Stimulated activated CD8-positive, alpha-beta memory T cell treated with anti-CD3 and anti-CD28 coated beads, Interleukin-7, amount 100 ng/mL, for 24 hours (primary cell): ENCODE measurements at places on chromosomes 4 and X.

- no peak for DNase-seq
Measured at GRCh38 chr4:151626751-151627150, 134.1 kb downstream of the GATB start.

- DNase-seq: no peak
Measured at GRCh38 chr4:1365271-1366178, 18.5 kb downstream of the UVSSA start.

GRCh38 chr4:78624048-78624447 is 72.5 kb downstream of the ANXA3 start:
- no peak for DNase-seq

DNA sequence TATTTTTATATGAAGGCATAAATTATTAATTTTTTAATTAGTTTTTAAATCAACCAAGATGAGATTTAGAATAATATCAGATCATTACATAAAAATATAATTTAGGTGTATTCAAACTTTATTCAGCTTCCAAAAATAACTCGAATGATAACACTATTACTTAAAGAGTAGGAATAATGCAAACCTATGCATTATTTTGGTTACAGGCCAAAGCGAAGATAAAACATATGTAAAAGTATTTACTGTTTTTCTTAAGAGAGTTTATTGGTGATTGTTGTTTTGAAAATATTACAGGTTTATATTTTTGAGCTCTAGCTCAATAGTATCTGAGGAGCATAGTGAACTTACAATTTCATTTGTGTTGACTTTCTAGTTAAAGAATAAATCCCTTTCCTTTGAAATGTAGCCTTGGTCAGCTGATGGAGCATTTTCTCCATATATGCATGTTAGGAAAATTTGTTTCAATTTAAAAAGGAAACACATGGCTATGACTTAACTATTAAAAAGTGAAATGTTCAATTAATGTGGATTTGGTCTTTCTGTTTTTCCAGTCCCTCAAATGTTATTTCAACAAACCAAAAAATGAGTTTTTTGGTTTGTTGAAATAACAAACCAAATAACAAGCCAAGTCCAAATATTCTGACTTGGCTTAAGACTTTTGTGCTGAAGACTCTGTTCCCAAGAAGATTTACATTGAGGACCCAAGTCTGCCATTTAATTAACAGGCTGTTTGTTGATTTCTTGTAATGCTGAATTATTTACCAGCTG is 346.9 kb downstream of the ARHGAP24 start:
- DNase-seq: no peak

GRCh38 chr4:107736924-107737448 is 17.0 kb upstream of the PAPSS1 start:
- no peak for DNase-seq

DNA sequence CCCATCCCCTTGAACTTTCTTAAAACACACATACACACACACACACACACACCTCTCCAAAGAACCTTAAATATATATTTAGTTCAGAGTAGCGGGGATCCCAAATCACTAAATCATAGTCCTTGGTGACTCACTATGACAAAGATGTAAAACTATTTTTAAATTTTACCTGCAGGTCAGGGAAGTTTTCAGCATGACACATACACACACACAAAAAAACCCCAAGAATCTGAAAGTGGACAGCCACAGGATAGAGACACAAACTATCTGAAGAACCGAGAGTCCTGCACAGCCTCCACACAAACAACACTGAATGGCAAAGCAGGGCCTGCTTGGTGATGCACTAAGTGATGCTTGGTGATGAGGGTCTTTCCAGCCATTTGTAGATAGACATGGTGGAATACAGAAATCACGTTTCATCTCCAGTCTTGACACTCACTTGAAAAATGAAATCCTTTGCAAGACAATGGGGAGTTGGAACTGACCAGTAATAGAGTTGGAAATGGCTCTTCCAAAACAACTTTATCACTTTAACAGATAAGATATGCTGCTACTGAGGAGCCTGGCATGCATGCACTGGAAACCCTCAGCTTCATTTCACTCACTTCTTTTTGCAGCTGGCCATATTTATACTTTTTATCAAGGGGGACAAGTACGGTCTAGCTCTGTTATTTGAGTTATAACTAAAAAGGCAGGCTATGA is 307.3 kb downstream of the RAPGEF2 start:
- DNase-seq: no peak

- no peak for DNase-seq
Measured at GRCh38 chr4:152601156-152601555, 65.3 kb upstream of the FBXW7 start.

DNA sequence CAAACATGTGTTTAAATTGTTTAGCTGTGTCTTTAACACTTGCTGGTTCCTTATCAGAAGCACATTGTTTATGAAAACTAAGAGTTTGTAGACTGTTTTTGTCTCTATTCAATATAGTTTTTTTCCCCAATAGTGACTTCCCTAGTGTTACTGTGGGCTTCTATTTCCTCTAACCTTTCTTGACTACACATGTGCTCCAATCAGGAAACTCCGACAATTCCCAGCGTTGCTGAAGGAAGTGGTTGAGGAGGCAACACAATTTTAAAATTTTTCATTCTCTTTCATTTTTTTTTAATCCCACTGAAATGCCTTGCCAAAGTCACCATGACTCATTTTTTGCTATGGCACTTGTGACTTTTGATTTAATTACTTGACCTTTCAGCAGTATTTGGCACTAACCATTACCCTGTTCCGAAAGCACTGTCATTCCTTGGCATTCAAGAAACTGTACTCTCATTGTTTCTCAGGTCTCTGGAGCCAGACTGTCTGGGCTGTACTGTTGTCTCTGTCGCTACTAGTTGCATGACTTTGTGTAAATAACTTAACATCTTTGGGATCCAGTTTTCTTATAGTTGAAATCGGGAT is 67.6 kb upstream of the FREM3 start:
- DNase-seq: no peak

- DNase-seq: no peak
Measured at GRCh38 chr4:86356425-86357210, 3.2 kb downstream of the MAPK10 start.

GRCh38 chr4:126267689-126268088 is 952.9 kb downstream of the FAT4 start:
- no peak for DNase-seq

DNA sequence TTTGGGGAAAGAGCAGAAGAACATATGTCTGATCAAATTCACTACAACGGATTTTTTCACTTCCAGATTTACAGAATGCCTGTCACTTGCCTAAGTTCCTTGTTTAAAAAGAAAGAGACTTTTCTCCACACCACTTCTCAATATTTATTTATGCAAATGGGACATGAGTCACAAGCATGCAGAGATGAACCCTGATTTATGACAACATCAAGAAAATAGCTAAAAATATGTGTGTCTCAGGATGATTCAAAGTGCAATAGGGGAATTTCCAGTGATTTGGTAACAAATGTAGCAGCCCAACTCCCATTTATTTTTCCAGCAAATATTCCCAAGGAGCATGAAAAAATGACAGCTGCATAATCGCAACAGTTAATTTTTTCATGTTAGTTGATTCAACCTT is 180.4 kb upstream of the FAT1 start:
- no peak for DNase-seq

GRCh38 chrX:39452401-39452800 is 645.4 kb downstream of the BCOR start:
- DNase-seq: no peak

DNA sequence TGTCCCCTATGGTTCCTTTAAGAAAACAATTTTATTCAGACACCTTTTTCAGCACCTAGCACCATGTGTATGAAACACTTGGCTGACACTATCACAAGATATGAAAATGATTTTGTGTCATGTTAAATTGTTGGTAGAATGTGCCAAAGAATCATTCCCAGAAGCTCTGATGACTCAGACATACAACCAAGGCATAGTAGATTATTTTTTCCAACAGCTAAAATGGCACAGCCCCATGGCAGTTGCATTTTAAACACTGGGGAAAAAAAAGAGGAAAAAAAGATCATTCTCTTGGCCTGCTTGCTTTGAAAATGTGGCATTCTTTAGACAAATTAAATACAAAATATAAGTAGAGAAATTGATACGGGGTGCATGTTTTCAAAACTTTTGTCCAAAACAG is 230.2 kb downstream of the NLGN4X start:
- no peak for DNase-seq

GRCh38 chr4:184962125-184962638 is 56.1 kb upstream of the HELT start:
- DNase-seq: no peak

DNA sequence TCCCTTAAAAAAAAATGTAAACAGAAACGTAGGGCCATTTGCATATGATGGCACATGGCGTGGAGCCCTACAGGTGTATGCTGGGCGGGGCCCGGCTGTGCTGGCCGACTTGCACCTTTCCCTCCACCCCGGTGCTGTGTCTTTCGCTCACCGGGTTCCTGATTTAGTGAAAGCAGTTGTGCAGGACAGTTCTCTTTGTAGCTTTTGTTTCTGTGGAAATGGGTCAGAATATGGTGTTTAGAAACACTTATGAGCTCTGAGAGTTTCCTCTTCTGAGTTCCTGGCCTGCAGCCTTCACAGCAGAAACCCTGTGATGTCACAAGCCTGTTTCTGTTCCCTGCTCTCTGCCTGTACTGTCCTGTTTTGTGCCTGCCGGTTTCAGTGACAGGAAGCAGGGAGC is 22.5 kb upstream of the MSANTD1 start:
- no peak for DNase-seq

DNA sequence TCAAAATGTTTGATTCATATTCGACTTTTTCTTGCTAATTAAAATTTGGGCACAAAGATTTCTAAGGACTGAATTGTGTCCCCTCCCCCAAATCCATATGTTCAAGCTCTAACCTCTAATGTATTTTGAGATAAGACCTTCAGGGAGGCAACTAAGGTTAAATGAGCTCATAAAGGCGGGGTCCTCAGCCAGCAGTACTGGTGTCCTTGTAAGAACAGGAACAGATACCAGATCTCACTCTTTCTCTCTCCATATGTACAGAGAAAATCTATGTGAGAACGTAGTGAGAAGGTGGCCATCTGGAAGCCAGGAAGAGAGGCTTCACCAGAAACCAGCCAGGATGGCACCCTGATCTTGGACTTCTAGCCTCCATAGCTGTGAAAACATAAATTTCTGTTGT is 116.9 kb downstream of the VEGFC start:
- DNase-seq: no peak

GRCh38 chr4:24657768-24658617 is 73.6 kb upstream of the DHX15 start:
- no peak for DNase-seq

DNA sequence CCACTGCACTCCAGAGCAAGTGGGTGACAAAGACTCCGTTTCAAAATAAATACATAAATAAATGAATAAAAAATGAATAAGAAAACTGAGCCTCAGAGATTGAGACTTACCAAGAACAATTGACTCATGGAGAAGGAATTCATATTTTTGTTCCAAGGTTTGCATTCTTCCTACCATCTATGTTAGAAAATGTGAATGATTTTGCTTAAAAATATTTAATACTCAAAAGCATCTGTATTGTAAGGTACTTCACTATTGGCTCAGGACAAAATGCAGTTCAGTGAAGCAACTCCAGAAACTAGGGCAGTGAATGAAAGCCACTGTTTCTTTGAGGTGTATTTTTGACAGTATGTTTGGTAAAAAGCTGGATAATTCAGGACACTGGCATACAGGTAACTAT is 54.1 kb downstream of the XAGE2 start:
- DNase-seq: no peak

- DNase-seq: no peak
Measured at GRCh38 chr4:504076-504475, 5.1 kb downstream of the PIGG start.

GRCh38 chr4:53777244-53777984 is 186.1 kb upstream of the LNX1 start:
- DNase-seq: no peak

DNA sequence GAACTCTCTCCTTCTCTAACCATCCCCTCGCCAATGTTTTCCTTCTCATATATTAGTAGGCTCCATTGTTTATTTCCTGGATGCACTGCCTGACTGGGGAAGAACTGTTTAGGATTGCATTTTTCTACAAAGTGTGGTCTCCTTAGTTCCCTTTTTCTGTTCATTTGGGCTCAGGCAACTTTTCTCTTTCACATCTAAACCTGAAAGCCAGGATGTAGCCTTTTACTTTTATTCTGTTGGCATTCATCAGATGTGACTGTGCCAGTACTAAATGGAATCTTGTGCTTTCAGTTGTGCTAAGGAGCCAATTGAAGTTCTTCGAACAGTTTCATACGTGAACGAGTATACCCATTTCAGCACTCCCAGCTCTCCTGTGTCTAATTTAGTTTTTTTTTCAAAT is 59.8 kb downstream of the DDIT4L start:
- no peak for DNase-seq

GRCh38 chr4:144302704-144303536 is 162.4 kb upstream of the GYPA start:
- DNase-seq: no peak

DNA sequence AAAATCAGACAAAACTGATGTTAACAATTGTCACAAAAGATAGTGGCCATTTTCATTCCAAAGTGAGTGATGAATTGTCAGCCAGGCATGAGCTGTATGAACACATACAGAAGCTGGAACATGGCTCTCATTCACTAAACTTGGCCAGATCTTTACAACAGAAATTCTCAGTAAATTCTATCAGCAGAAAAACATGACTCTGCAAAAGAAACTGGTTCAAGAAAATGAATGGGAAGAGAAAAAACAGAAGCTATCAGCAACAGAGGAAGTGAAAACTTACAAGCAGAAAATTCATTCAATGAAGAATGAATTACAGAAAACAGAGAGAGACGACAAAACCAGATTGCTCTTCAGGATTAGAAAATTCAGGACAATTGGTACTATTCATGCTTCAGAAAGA is 249.6 kb downstream of the COL25A1 start:
- DNase-seq: no peak

GRCh38 chr4:6562931-6563901 is 11.8 kb upstream of the MAN2B2 start:
- DNase-seq: no peak

- DNase-seq: no peak
Measured at GRCh38 chr4:154622598-154622997, 10.1 kb upstream of the FGG start.

GRCh38 chr4:119715490-119716445 is 87.2 kb upstream of the PDE5A start:
- no peak for DNase-seq

DNA sequence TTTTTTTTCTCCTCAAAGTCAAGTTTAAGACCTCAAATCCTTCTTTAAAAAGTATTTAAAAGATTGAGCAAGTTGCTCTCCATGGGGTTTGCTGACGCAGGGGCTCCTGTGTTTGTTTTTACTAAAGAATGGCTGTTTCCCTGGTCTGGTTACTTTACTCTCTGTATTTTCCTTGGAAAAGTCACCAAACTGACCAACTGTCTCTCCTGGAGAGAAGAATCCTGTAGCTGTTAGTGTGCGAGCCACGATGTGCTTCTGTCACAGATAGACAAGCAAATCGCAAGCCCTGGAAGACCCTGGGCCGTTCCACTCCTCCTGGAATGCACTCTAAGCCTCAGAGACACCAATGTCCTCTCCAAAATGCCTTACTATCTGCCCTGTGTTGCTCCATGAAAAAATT is 212.1 kb downstream of the CHIC2 start:
- no peak for DNase-seq
